ENCODE measurements at places on chromosomes 7 and 10.

DNA sequence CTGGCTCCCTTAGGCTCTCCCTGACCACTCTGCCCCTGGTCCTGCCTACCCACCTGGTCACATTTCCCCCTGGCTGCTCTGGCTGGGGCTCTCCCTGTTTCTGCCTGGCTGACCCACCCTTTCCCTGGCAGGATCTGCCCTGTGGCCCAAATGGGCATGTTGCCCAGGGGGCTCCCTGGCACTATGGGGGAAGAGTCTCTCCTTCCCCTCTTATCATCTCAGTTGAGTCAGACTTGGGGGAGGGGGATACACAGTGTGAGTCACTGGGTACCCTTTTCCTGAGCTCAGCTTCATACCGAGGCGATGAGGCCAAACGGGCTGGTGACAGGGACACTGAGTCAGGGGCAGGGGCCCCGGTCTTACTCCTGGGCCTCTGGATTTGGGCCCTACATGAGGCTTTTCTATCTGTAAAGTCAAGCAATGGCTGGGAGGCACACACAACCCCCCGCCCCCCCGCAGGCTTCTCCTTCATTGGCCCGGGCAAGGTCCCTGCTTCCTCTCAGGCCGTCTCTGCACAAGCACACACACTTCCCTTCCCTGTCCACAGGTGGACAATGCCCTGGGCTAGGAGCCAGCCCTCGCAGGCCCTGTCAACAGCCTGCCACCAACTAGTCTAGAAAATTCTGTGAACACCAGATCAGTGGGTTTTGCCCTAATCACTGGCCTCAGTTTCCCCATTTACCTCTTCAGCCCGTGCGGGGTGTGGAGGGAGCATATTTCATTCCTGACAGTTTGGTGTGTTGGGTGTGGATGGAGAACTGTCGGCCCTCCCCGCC, 627 bp upstream of the FLNC start:
- DNase-seq: no peak

GRCh38 chr7:31782411-31782991, 95.5 kb downstream of the PPP1R17 start:
- no peak for DNase-seq

- DNase-seq: no peak
Observed at GRCh38 chr10:20811131-20811530, 86.0 kb downstream of the NEBL start.

DNA sequence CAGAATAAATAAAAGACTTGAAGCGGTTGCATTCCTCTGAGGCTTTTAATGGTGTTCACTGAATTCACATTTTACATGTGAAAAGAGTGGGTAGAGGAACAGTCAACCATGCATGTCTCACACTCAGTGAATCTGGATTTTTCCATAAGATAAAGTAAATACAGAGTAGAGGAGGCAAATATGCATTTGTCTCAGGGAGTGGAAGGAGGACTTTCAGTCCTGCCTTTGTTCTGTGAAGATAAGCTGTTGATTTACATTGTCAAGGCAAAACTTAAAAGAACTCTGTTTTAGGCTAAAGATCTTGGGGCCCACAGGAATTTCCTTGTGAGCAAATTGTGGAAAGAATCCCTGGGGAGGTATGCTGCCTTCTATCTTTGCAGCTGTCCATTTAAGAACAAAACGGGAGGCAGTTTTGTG, 825.3 kb upstream of the MBL2 start:
- no peak for DNase-seq

DNA sequence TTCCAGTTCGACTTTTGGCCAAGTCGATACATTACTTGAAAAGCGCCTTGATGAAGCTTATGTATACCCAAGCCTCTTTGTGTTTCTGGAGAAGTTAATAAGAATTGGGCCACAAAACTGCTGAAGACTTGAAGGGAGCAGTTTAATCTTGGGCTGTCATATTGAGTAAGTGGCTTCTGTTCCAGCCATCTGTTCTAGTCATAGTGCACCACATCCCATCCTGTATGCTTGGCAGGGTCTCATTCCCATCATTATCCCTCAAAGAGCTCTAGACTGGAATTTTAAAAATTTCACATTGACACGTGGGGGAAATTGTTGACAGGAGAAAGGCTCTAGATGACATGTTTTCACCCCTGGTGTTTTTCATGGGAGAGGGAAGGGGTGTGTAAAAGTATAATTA, 196.6 kb upstream of the PLPP4 start:
- DNase-seq: peak; percentile 33

GRCh38 chr10:63788152-63788821, 267.1 kb downstream of the REEP3 start:
- no peak for DNase-seq

DNA sequence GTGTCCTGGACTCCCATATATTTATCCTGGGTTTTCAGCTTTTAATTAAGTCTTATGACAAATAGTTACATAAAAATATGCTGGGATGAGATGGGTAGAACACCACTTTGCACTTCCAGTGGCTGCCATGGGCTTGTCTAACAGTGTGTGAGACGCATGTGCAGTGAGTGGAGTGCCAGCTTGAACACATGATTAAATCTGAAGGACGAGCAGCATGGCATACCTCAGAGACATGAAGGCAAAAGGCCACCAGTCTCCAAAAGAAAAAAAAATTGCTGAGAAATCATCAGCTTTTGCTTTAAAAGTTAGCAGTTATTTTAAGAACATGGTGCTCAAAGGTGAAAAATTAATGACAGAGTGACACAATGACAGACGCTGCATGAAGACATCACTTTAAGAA, 139.0 kb upstream of the ADCY1 start:
- no peak for DNase-seq

DNA sequence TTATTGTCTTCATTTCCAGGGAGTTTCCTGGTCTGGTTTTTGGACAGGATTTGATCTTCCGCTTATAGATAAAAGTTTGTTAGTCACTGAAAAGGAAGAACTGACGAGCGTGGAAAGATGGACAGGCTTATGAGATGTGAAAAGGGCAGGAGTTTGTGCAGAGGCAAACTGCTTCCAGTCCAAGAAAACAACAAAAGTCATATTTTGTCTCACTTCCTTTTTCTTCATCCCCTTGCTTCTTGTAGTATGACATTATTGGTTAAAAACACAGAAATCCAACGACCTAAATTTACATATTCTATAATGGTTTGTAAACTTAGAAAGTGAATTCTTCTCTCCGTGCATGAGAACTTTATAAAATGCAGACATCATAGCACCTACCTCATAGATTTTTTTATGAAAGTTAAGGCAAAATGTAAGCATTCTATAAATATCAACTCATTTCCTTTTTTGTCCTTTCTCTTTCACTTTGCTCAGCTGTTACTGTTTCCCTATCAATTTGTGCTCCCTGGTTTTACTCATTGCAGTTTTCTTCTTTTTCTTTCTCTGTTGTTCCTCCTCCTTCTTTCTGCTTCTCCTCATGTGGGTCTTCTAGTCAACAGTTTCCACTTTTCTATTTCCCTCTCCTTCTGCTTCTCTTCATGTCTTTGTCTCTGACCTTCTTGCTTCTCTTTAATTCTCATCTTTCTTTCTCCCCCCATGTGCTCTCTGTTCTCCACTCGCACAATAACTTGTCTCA, 370.2 kb downstream of the ARL4A start:
- DNase-seq: no peak

- no peak for DNase-seq
Observed at GRCh38 chr10:114704679-114705078, 46.6 kb upstream of the ABLIM1 start.
